Chondrocyte (in vitro differentiated cells): ENCODE measurements at places on chromosomes 5 and 9.

DNA sequence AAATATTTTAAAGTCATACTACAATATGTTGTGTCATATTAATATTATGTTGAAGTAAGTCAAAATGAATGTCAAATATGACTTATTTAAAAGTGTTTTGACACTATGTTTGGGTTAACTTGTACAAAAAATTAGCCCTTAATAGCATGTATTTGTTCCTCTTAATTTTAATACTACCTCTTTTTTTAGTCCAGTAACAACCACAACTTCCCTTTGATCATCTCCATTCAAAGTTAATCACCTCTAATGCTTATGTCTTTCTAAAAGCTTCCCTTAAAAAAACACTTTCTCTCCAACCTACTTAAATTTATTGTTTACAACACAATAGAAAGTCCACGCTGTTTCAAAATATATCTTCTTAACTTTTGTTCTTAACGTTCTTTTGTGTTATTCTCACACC is 9.6 kb downstream of the SLCO4C1 start:
- no peaks in the 10 kb centered on the region for H3K27me3 ChIP-seq
- H3K4me3 ChIP-seq = no peak overlapping the region
- no peaks in the 10 kb centered on the region for H3K4me1 ChIP-seq
- H3K27ac ChIP-seq = no peak overlapping the region
- H3K36me3 ChIP-seq = no peaks in the 10 kb centered on the region
- DNase-seq = no peak

DNA sequence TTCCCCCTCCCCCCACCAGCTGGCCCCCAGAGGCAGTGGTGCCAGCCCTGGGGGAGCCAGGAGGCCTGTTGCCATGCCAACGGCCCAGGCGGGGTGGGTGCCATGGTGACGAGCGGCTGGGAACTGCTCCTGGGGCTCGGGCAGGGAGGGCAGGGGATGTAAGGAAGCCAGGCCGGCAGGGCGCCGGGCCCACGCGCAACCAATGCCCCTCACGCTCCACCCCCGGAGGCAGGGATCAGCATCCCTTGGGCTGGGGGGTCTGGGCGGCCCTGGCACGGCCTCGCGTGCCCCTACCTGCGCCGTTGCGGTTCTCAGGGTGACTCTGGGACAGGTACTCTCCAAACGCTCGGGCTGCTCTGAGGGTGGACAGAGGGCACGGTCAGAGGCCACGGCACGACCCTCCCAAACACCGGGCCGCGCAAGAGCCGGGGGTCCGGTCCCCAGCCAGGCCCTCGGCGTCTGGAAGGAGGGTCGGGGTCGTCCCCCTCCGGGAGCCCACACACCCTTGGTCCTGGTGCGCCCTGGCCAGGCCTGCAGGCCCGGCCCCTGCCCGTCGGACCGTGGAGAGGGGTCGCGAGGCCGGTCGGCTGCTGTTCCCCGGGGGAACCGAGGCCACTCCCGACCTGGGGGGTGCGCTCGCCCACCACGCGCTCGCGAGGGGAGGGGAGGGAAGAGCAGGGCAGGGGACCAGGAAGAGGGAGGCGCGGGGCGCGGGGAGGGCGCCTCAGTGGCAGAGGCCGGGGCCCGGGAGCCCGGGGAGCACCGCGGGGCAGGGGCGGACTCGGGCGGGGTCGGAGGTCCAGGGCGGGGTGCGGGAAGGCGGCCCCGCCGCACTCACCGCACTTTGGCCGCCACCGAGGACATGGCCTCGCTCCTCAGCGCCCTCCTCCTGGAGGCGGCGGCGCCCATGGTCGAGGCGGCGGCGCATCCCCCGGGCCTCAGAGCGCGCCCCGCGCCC is 661 bp downstream of the NSMF start:
- H3K27ac ChIP-seq = no peak overlapping the region
- no peaks in the 10 kb centered on the region for H3K27me3 ChIP-seq
- H3K4me1 ChIP-seq = peaks cover 36% of the 10 kb centered on the region
- peaks cover 3% of the 10 kb centered on the region for H3K36me3 ChIP-seq
- no peak for DNase-seq

- peak overlapping the region; percentile 94 for H3K27ac ChIP-seq
- DNase-seq = no peak
- no peaks in the 10 kb centered on the region for H3K27me3 ChIP-seq
- H3K36me3 ChIP-seq = peaks cover 21% of the 10 kb centered on the region
- no peak overlapping the region for H3K4me3 ChIP-seq
Measured at GRCh38 chr9:120915854-120916470, 10.6 kb downstream of the TRAF1 start.

GRCh38 chr5:174606646-174607045 is 117.7 kb upstream of the MSX2 start:
- H3K4me3 ChIP-seq = no peak overlapping the region
- no peaks in the 10 kb centered on the region for H3K36me3 ChIP-seq
- H3K4me1 ChIP-seq = peaks cover 8% of the 10 kb centered on the region
- H3K27me3 ChIP-seq = no peaks in the 10 kb centered on the region
